A549 treated with RU486 at 1 μM for 4 hours (cell line): ENCODE measurements at places on chromosomes 1 and 21. TPM values are rescaled to one million over a fixed set of nuclear protein-coding genes. Genes with fewer than 3 reads are reported as not detected.

The SH2D2A gene
- total RNA-seq = 2.1 to 5.6 TPM (median 3.6 TPM) in 5 replicates

The HSPA6 gene
- total RNA-seq = 1.3 to 8.1 TPM (median 2.0 TPM) in 5 replicates

The CRYAA gene
- not detected in 5 replicates for total RNA-seq

The ALG14 gene
- total RNA-seq = 4.9 to 14.3 TPM (median 5.7 TPM) in 5 replicates

The TTLL7 gene
- total RNA-seq = 2.2 to 3.8 TPM (median 2.6 TPM) in 5 replicates

The DISP3 gene
- total RNA-seq = 0.15 to 0.26 TPM (median 0.16 TPM) in 4 of 5 replicates, not detected in the other

The LCE3D gene
- 0.96 to 1.3 TPM (median 0.97 TPM) in 3 of 5 replicates, not detected in the others for total RNA-seq

The NES gene
- total RNA-seq = 1.2 to 1.7 TPM (median 1.3 TPM) in 5 replicates

The HP1BP3 gene
- total RNA-seq = 109 to 161 TPM (median 111 TPM) in 5 replicates

The PODN gene
- not detected in 5 replicates for total RNA-seq

The AKNAD1 gene
- total RNA-seq = 0.69 to 2.0 TPM (median 0.94 TPM) in 5 replicates

The SMG5 gene
- total RNA-seq = 39.9 to 48.9 TPM (median 46.9 TPM) in 5 replicates

The NR1I3 gene
- not detected in 5 replicates for total RNA-seq

The MEX3A gene
- 1.2 to 3.2 TPM (median 2.3 TPM) in 5 replicates for total RNA-seq

The HSPB7 gene
- not detected in 5 replicates for total RNA-seq

The LYPD8 gene
- total RNA-seq = 0.15 to 0.22 TPM (median 0.21 TPM) in 4 of 5 replicates, not detected in the other

The OLFML2B gene
- total RNA-seq = 0.32 to 0.67 TPM (median 0.38 TPM) in 5 replicates
